ENCODE measurements at places on chromosomes 6 and 20.

DNA sequence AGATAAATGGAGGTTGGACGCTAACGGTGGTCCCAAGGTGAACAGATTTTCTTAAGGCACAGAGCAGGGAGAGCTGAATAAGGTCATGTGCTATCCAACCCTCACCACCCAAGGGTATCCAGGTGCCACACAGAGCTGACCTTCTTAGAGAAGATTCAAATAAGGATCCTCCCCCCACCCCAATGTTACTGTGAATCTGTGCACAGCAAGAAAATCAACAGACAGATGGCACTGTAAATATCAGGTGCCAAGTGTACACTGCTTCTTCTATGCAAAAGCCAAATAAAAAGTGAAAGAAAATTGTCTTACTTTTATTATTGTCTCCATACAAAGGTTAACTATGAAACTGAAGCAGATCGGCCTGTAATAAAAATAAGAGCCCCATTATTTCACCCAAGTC, 96.9 kb downstream of the PAK5 start:
- DNase-seq, result no peak

- no peak for DNase-seq
These were observed 12.1 kb downstream of the OGFRL1 start for GRCh38 chr6:71300561-71301168.

DNA sequence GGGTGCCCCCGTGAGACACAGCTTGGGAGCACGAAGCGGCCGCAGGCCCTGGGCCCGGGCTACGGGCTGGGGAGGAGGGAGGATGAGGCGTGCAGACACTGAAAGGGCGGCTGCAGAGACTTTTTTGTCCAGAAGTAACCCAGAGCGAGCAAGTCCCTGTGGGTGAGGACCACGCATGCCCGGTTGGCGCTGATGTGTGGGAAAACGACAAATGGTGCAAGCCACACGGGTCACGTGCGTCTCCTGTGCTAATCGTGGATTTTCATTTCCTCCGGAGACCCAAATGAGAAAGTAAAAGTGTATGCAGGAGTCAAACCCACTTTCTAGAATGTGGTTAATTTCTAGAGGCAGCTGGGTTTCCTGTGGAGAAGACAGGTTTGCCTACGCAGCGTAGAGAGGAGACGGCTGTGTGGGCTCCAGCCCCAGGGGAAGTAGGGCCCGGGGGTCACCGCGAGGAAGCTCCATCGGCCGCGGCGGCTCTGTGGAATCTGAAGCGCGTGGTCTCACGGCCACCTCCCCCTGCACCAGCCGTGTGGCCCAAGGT, 19.0 kb downstream of the DLL1 start:
- no peak for DNase-seq

DNA sequence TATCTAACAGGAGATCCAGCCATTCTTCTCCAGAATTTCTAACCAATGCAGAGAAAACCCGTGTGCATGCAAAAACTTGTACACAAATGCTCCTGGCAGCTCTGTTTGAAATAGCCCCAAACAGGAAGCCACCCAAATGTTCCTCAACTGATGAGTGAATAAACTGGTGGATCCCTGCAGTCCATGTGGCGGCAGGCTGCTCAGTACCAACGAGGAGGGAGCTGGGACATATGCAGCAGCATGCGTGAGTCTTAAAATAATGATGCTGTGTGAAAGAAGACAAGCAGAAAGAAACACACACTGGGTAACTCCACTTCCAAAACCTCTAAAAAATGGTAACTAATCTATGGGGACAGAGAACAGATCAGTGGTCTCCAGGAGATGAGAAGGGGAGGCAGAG, 542.1 kb upstream of the AGPAT4 start:
- no peak for DNase-seq

- no peak for DNase-seq
These were observed 27.9 kb upstream of the MYMX start for GRCh38 chr6:44188819-44189218.

- DNase-seq, result no peak
These were observed 137.6 kb downstream of the PDSS2 start for GRCh38 chr6:107321793-107322192.

- DNase-seq, result no peak
These were observed 237.5 kb downstream of the ATXN1 start for GRCh38 chr6:16523606-16524379.

DNA sequence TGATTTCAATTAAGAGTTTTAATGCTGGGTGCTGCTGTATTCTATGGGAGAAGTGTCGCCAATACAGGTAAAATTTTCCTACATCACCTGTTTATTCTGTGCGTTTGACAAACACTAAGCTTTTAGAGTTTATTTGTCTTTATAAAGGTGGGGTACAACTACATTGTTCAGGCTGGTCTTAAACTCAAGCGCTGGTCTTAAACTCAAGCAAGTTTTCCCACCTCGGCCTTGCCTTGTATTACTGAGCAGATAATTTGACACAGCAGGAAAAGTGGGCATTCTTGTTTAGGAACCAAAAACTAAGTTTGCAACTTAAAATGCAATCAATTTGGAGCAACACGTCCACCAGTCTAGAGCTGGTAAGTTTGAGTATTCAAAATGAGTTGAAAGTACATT, 112.9 kb upstream of the BTN3A2 start:
- DNase-seq, result no peak

GRCh38 chr6:13433709-13434121, 53.7 kb downstream of the GFOD1 start:
- DNase-seq, result no peak

DNA sequence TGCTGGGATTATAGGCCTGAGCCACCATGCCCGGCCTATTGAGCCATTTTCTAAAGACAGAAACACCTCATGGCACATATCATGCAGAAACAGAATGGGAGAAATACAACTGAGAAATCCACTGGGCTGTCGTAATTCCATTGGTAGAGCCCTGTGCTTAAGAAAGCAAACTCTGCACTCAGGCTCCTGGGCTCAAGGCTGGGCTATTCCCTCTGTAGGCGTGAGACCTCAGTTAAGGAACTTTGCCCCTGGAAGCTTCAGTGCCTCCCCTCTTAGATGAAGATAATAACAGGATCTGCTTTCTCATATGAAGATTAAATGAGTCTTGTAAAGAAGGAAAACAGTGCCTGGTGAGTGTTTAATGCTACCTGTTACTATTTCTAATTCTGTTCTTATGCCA, 120.3 kb downstream of the PXDC1 start:
- no peak for DNase-seq

- peak; percentile 60 for DNase-seq
These were observed 2.1 kb upstream of the TRERF1 start for GRCh38 chr6:42453654-42454427.

GRCh38 chr6:50849796-50850180, 31.1 kb downstream of the TFAP2B start:
- no peak for DNase-seq

DNA sequence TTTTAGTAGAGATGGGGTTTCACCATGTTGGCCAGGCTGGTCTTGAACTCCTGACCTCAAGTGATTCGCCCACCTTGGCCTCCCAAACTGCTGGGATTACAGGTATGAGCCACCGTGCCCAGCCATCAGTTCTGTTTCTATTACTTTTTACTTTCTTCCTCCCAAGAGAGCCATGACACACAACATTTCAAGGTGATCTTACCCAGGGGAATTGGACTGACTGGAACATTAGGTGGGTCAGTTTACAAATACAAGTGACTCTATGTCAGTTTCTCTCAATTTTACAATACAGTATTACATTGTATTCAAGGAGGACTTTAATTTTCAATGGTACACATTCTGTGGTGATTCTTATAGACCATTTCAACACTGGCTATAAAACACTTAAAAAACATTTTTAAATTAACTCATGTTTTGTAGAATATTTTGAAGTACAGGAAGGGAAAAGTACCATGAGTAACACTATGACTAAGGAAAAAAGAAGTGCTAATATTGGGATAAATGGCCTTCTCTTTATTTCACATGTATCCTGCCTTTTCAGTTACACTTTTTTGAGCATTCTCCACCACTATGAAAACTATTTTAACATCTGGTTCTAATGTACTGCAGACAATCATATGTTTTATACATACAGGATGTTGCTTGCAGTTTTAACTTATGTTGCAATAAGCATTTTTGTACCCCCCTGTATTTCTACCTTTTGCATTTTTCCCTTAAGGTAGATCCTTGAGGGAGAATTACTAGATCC, 8.4 kb downstream of the TPBG start:
- no peak for DNase-seq

DNA sequence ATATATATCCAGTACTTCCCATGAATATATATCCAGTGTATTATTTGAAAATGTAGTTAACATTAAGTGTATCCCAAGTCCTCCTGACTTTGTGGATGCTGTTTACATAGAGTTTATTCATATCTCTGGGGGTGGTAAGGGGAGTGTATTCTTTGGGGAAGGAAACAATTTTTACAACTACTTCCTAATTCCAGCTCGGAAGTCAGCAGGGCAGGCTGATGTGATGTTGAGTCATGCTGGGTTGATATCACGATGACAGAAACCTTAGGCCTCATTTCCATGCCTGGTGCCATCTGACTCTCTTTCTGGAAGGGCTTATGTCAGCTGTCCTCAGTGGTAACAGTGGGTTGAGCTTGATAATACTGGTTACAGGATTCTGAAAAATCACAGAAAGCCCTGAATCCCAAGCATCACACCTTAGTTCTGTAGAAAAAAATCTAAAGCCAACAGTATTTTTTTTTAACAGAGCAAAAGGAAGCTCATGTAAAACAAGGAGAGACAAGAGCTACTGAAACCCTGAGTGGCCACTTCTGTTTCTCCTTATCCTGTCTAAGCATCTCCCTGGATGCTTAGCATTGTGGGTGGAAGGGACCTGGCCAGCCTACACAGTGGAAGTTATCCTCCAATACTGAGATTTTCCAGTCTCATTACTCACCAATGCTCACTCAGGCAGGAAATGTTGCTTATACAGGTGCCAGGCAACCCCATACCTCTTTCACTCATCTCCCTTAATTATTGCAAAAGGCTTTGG, 75.2 kb upstream of the IYD start:
- no peak for DNase-seq

DNA sequence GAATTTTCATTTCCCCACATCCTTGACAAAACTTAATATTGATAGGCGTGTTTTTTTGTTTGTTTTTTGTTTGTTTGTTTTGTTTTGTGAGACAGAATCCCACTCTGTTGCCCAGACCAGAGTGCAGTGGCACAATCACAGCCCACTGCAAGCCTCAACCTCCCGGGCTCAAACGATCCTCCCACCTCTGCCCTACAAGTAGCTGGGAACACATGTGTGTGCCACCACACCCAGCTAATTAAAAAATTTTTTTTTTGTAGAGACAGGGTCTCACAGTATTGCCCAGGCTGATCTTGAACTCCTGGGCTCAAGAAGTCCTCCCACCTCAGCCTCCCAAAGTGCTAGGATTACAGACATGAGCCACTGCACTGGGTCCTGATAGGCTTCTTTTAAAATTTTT, 9.2 kb downstream of the CEP57L1 start:
- no peak for DNase-seq

DNA sequence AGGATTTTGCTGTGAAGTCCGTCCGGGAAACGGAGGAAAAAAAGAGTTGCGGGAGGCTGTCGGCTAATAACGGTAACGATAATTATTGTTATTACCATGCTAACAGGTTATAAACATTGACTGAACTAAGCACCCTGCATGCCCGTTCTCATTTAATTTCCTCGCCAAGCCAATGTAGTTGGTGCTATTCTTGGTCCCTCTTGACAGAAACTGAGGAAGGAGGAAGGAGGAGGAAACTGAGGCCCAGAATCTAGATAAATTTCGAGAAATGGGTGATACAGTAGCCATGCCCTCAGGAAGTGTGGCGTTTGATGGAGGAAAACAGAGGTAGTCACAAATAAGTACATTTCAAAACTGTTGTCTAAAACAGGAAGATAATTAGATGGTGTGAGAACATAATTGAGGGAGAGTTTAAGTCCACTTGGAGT, 474 bp downstream of the TPX2 start:
- no peak for DNase-seq

- no peak for DNase-seq
These were observed 52.0 kb downstream of the FRK start for GRCh38 chr6:116008470-116009243.

GRCh38 chr6:21386744-21387143, 206.8 kb upstream of the SOX4 start:
- DNase-seq, result no peak

GRCh38 chr6:47922391-47922790, 140.6 kb downstream of the OPN5 start:
- peak; percentile 39 for DNase-seq

- DNase-seq, result no peak
These were observed 28.5 kb upstream of the PIM1 start for GRCh38 chr6:37141281-37142049.

DNA sequence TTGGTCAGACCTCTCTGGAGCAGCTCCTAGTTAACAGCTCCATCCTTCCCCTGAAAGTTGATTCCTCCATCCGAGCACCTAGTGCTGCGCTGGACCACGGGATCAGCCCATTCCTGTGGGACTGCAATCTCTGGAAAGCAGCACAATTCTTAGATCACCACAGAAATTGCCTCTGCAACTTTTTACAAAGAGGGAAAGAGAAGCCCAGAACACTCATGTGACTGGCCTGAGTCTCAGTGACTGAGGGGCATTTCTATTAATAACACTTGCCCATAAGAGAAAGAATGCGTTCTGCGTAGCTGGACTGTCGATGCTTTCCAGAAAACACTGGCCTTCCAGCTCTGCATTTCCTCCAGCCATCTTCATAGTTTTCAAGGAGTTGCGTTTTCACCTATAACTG, 18.3 kb downstream of the MPC1 start:
- no peak for DNase-seq

DNA sequence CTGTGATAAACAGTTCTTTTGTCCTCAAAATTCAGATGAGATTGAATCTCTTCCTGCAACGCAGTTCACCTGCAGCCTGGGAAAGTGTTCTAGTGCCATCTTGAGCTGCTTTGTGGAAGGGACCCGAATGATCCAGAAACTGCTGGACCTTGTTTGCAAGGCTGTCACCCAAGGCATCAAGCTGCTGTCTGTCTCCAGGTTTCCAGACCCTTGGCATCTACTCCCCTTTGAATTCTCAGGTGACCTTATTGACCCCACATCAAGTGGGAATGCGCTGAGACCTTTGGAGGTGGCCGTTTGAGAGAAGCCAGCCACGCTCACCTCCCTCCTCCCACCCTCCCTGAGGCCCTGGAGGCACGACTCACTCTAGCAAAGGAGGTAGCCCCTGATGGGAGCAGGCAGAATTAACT, 112.5 kb downstream of the EDN3 start:
- no peak for DNase-seq

GRCh38 chr6:146790561-146791091, 191.9 kb downstream of the ADGB start:
- no peak for DNase-seq

GRCh38 chr6:131683479-131683878, 17.7 kb downstream of the OR2A4 start:
- no peak for DNase-seq

DNA sequence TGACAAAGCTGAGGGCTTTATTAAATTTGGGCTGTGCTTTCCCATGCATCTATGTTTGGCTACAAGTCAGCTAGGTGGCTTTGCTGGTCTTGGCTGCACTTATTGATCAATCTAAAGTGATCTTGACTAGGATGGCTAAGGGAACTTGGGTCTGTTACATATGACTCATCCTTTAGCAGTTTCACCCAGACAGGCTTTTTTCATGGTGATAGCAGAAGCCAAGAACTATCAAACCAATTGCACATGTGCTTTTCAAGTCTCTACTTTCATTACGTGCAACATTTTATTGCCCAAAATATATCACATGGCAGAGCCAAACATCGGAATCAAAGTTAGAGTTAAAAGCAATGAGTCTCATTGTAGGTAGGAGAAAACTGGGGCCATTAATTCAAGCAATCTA, 626.3 kb downstream of the TENT5A start:
- DNase-seq, result no peak

All from NCI-H1105 (cell line).